ENCODE measurements at places on chromosomes 1 and 21.

DNA sequence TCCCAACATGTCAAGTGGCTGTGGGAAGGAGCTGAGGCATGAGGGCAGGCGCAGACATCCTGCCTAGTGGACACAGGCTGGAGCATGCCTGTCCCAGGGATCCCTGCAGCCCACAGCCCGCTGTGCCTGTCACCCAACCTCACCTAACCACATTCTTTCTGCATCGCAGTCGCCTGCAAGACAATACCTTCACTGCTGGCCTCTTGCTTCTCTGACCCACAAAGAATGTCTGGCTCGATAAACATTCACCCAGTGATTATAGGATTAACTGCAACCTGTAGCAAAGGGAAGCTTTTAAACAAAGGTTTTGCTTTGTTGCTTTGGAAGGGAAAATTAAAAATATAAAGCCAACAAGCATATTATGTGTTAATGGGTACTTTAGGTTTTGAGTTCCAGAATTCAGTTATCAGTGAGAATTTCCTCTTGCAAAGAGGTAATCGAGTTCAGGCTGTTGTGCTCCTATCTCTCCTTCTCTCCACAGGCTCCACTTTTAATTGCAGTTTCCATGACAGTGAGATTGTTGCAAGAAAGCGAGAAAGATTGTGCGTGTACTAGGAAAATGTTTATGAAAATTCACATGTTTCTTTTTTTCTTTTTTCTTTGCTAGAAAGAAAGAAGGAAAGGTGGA, 40.0 kb upstream of the ZNF648 start:
- no peak for DNase-seq

DNA sequence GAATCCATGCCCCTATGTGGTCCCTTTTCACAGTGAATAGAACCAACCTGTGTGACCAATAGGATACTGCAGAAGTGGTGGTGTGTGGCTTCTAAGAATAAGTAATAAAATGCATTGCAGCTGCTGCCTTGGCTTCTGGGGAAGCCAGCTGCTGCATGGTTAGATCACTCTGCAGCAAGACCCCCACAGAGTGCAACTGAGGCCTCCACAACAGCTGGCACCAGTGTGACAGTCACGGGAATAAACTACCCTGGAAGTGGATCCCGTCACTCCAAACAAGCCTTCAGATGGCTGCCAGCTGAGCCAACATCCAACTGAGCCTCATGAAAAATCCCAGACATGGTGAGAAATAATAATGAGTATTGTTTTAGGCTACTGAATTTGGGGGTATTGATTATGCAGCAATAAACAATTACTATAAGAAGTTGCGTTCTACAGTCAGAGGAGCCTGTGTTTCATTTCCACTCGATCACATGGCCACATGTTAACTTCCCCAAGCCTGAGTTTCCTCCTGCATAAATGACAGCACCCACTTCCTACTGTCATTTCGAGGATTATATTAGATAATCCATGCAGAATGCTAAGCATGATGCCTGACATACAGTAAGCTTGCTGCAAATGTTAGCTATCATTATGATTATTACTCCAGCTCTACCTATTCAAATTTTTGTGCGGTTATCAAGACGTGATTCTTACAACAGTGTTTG, 20.8 kb upstream of the COG2 start:
- no peak for DNase-seq

- no peak for DNase-seq
These were observed 195.3 kb downstream of the ZBTB18 start for GRCh38 chr1:244246334-244246733.

DNA sequence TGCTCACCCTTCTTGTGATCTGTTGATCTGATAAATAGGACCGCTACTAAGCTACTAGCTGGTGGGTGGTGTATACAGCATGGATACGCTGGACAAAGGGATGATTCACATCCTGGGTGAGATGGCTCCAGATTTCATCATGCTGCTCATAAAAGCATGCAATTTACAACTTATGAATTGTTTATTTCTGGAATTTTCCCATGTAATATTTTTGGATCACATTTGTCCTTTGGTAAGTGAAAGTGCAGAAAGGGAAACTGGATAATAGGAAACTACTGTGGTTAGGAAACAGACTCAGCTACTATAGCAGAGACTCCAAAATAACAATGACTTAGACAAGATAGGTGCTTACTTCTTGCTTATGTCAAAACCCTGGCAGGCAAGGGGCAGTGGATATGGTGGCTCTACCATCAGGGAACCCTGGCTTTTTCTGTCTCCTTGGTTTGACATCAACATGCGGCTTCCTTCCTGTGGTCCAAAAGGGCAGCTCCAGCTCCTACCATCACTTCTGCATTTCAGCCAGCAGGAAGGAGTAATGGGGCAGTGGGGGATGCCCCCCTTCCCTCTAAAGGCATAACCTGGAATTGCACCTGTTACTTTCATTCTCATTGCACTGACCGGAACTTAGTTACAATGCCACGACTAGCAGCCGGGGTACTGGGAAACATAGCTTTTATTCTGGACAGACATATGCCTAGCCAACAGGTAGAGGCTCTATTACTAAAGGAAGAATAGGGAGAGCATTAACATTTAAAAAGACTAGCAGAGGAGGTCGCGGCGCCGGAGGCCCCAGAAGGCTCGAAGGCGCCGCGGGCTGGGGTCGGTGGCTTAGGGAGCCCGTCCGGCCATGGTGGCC, 13.8 kb upstream of the AK2 start:
- no peak for DNase-seq

- DNase-seq: no peak
These were observed 473.8 kb upstream of the PKN2 start for GRCh38 chr1:88210103-88210787.

GRCh38 chr1:67094191-67094590, 40.2 kb upstream of the SLC35D1 start:
- no peak for DNase-seq
